NCI-H1417 (cell line): ENCODE measurements at places on chromosomes 1 and 21.

DNA sequence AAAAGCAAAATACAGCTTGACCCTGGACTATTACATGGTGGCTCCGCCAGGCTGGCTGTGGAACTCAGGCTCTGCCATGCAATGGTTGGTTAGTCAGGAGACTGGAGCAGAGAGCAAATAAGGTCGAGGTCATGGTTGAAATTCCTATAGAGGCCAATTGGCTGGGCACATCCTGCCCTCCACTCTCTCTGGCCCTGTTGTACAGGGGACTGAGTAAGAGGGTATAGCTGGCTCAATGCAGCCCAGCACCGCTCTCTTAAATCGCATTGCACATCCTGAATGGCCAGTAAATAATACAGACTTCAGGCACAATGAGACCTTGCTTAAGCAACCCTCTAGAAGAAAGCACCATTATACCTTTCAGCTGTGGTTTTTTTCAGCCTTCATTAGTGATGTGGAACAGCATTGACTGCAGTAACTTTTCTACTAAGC is 59.3 kb upstream of the PPP2R5A start:
- DNase-seq: no peak

DNA sequence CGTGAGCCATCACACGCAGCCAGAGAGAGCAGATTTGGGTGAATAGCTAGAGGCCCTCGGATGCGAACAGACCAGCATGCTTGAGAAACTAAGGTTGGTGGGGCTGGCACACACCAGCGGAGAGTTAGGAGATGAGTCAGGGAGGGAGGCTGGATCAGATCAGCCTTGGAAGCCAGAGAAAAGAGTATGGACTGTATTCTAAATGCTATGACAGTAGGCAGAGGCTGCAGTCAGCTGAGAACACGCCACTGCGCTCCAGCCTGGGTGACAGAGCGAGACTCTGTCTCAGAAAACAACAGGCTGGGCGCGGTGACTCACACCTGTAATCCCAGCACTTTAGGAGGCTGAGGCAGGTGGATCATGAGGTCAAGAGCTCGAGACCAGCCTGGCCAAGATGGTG is 4.0 kb upstream of the PLEKHM2 start:
- DNase-seq: no peak

- peak; percentile 65 for DNase-seq
Measured at GRCh38 chr21:24514081-24514733, 1093.1 kb downstream of the MRPL39 start.

DNA sequence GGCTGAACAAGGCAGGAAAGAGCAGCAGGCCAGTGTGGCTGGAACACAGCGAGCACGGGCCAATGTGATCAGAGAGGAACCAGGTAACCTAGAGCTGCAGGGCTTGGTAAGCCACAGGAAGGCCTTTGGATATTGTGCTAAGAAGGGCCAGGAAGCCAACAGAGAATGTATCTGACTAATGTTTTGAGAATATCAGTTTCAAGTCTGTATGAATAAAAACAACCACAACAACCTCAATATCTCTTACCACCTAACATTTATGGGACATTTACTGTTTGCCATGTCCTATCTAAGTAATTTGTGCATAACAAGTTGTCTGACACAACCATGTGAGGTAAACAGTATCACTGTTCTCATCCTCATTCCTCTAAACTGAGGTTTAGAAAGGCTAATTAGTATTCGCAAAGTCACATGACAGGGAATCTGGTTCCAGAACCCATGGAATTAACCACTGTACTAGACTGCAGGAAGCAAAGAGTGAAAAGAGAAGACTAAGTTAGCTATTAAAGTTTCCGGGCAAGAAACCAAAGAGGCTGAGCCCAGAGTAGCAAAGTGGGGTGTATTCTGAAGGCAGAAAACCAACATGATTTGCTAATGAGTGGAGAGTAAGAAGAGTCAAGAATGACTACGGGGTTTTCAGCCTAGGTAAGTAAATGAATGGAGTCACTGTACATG is 38.9 kb downstream of the SPRTN start:
- no peak for DNase-seq

DNA sequence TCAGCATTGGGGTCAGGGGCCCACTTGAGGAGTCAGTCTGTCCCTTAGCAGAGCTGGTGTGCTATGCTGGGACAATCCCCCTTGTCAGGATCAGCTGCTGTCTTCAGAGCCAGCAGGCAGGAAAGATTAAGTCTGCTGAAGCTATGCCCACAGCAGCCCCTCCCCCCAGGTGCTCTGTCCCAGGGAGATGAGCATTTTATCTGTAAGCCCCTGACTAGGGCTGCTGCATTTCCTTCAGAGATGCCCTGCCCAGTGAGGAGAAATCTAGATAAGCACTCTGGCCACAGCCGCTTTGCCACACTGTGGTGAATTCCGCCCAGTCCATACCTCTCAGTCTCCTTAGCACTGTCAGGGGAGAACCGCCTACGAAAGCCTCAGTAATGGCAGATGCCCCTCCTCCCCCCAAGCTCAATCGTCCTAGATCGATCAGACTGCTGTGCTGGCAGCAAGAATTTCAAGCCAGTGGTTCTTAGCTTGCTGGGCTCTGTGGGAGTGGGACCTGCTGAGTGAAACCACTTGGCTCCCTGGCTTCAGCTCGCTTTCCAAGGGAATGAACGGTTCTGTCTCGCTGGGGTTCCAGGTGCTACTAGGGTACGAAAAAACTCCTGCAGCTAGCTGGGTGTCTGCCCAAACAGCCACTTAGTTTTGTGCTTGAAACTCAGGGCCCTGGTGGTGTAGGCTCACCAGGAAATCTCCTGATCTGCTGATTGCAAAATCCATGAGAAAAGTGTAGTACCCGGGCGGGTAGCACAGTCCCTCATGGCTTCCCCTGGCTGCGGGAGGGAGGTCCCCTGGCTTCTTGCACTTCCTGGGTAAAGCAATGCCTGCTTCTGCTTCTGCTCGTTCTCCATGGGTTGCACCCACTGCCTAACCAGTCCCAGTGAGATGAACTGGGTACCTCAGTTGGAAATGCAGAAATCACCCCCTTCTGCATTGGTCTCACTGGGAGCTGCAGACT is 25.1 kb upstream of the TP53BP2 start:
- no peak for DNase-seq

- no peak for DNase-seq
Measured at GRCh38 chr1:234602334-234603220, 7.4 kb downstream of the IRF2BP2 start.

DNA sequence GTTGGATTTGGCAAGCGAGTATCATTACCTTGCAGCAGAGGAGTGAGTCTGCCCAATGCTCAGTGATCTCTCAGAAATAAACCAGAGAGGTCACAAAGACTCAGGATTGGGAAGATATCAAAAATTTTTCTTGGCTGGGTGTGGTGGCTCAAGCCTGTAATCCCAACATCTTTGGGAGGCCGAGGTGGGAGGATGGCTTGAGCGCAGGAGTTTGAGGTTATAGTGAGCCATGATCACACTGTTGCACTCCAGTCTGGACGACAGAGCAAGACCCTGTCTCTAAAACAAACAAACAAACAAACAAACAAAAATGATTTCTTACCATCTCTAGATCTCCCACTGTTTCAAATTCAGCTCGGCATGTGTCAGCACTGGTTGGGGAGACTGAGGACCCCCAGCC is 13.3 kb upstream of the BECN2 start:
- no peak for DNase-seq
